ENCODE measurements at places on chromosomes 13 and 19. TPM values are rescaled to one million over a fixed set of nuclear protein-coding genes. Genes with fewer than 3 reads are reported as not detected.
A peak's percentile ranks its signal among the peaks of the same experiment; 100 is the strongest.

DNA sequence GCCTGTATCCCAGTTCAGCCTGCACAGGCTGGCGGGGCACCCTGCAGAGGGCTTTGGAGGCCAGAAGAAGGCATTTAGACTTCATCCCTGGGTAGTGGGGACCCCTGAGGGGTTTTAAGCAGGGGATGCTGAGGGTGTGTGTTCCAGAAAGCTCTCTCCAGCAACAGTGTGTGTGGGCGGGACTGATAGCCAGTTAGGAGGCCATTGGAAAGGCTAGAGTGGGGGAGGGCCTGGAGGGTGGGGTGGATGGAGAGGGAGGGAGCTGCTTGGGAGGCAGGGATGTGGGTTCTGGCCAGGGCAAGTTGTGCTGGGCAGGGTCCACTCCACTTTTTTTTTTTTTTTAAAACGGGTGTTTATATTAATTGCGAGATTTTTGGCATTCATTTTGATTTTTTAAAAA, 28.3 kb downstream of the LYL1 start:
- peak overlapping the region; percentile 22 for H3K27ac ChIP-seq
- no peak overlapping the region for H3K4me3 ChIP-seq
- peaks cover 18% of the 10 kb centered on the region for H3K36me3 ChIP-seq
- DNase-seq: no peak
- no peaks in the 10 kb centered on the region for H3K27me3 ChIP-seq
- H3K4me1 ChIP-seq: peaks cover 90% of the 10 kb centered on the region

- DNase-seq: no peak
- H3K36me3 ChIP-seq: peaks cover 90% of the 10 kb centered on the region
- no peak overlapping the region for H3K4me3 ChIP-seq
- peaks cover 22% of the 10 kb centered on the region for H3K4me1 ChIP-seq
- no peak overlapping the region for H3K27ac ChIP-seq
Measured at GRCh38 chr19:15118789-15119494, 11.7 kb downstream of the SYDE1 start.

DNA sequence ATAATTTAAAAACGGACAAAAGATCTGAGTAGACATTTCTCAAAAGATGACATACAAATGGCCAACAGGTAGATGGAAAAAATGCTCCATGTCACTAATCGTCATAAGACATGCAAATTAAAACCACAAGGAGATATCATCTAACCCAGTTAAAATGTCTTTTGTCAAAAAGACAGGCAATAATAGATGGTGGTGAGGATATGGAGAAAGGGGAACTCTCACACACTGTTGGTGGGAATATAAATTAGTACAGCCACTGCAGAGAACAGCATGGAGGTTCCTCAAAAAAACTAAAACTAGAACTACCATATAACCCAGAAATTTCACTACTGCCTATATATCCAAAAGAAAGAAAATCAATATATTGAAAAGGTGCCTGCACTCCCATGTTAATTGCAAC, 37.9 kb downstream of the OR10H4 start:
- H3K4me1 ChIP-seq: no peaks in the 10 kb centered on the region
- H3K4me3 ChIP-seq: no peak overlapping the region
- H3K27me3 ChIP-seq: no peaks in the 10 kb centered on the region
- peak; percentile 1 for DNase-seq

DNA sequence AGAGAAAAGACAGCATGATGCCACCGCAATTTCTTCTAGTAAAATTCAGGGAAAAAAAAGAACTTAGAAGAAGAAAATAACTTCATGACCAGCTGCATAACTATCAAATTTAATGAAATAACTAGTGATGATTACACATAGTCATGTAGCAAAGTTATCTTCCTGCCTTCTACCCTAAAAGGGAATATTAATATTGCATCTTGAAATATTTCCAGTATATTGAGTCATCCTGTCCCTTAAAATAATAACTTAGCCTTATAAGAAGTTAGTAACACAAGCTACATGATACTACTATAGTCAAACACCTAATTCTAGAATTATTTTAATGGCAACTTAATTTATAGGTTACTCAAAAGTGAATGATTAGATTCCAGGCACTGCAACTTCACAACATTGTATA, 289.2 kb downstream of the KLF12 start:
- no peak overlapping the region for H3K4me3 ChIP-seq
- no peaks in the 10 kb centered on the region for H3K27me3 ChIP-seq
- H3K36me3 ChIP-seq: peaks cover 9% of the 10 kb centered on the region
- H3K27ac ChIP-seq: no peak overlapping the region
- DNase-seq: no peak

DNA sequence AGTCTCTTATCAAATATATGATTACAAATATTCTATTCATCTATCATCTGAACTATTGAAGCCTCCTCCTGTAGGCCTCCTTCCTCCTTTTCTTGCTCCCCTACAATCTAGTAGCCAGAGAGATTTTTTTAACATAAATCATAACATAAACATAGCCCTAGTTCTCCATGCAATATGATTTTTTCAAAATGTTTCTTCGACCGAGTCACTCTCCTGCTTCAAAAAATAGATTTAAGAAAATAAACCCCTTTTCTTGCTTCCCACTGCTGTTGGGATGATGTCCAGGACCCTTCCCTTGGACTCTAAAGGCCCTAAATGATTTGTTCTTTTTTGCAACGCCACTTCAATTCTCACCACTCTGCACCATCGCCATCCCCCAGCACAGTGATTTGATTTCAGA, 319.7 kb upstream of the TSHZ3 start:
- peak; percentile 21 for DNase-seq
- no peaks in the 10 kb centered on the region for H3K36me3 ChIP-seq
- no peaks in the 10 kb centered on the region for H3K4me1 ChIP-seq
- no peaks in the 10 kb centered on the region for H3K27me3 ChIP-seq
- no peak overlapping the region for H3K4me3 ChIP-seq

- no peaks in the 10 kb centered on the region for H3K27me3 ChIP-seq
- DNase-seq: no peak
- no peaks in the 10 kb centered on the region for H3K36me3 ChIP-seq
- H3K27ac ChIP-seq: no peak overlapping the region
- peaks cover 5% of the 10 kb centered on the region for H3K4me1 ChIP-seq
- H3K4me3 ChIP-seq: no peak overlapping the region
Measured at GRCh38 chr13:113591750-113592149, 7.2 kb downstream of the TFDP1 start.

DNA sequence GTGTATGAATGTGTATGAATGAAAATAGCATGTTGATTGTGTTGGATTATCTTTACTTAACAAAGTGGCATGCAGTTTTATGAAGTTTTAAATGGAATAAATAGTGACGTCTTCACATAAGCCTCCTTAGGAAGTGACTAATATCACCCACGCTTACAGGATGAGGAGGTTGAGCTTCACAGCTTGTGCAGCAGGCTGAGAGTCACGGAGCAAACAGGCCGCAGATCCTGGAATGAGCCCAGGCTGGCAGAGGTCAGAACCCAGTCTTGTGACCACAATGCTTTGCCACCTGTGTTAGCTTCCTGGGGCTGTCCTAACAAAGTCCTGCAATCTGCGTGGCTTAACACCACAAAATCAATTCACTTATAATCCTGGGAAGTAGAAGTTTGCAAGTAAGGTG, 20.8 kb downstream of the LAIR2 start:
- no peak overlapping the region for H3K27ac ChIP-seq
- H3K4me3 ChIP-seq: no peak overlapping the region
- H3K27me3 ChIP-seq: no peaks in the 10 kb centered on the region
- H3K4me1 ChIP-seq: no peaks in the 10 kb centered on the region
- H3K36me3 ChIP-seq: no peaks in the 10 kb centered on the region
- DNase-seq: no peak

DNA sequence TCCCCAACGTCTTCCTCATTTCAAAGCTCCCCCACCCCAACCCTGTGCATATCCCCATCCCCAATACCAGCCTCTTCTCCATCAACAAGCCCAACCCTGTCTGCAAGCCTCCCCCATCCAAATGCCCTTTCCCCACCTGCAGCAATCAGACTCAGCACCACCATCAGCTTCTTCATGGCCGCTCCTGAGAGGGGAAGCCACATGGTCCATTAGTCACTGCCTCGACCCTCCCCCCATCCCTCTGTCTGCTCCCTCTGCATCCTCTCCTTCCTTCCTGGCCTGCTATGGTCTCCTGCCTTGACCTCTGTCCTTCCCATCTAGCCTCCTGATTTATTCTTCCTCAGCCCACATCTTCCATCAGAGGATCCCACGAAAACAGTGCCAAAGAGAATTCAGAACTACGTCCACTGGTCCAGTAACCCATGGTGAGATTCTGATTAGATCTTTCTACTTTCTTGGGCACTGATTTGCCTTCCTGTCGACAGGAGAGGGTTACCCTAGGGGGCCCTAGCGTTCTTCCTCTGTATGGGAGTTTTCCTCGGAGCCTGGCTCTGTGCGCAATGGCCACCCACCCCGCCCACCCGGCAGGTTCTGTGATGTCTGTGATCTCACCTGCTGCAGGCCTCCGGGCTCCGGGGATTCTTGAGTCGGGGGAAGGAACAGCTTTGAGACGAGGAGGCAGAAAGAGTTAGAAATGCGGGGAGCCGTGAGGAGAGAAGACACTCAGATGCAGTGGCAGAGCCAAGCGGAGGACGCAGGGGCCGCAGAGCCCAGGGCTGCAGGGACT, 1.3 kb downstream of the KLK6 start:
- DNase-seq: no peak
- H3K4me3 ChIP-seq: no peak overlapping the region
- H3K27me3 ChIP-seq: peaks cover 88% of the 10 kb centered on the region
- no peak overlapping the region for H3K27ac ChIP-seq
- no peaks in the 10 kb centered on the region for H3K4me1 ChIP-seq

DNA sequence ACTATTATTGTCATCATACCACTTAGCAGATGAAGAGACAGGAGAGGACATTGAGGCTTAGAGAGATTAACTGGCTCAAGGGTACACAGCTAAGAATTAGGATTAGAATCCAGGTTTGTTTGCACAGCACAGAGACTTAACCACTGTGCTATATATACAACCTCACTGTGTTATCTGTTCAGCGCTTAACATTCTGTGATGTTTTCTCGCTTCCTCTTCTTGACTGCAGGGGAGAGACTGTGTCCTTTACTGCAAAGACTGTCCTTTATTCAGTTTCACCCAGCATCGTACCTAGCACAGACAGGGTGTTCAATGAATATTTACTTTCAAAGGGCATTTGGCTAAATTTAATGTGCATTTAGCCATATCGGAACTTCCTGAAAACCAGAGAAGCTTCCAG, 54.9 kb upstream of the PCDH8 start:
- no peak overlapping the region for H3K4me3 ChIP-seq
- no peaks in the 10 kb centered on the region for H3K27me3 ChIP-seq
- DNase-seq: no peak

GRCh38 chr19:48836089-48837017, at the start of gene HSD17B14:
Gene HSD17B14 (minus strand): TSS chr19:48836491. CDS start chr19:48836411, 80 bp downstream.
- H3K27ac ChIP-seq: peak within 1 kb of the TSS; percentile 83
- DNase-seq: no peak
- peaks cover 34% of the 10 kb centered on the region for H3K36me3 ChIP-seq
- no peaks in the 10 kb centered on the region for H3K27me3 ChIP-seq

GRCh38 chr13:43240278-43240677, 216.9 kb downstream of the DNAJC15 start:
- peaks cover 10% of the 10 kb centered on the region for H3K36me3 ChIP-seq
- no peak overlapping the region for H3K27ac ChIP-seq
- no peak for DNase-seq
- H3K4me3 ChIP-seq: no peak overlapping the region
- H3K27me3 ChIP-seq: no peaks in the 10 kb centered on the region

Gene MAB21L1
- 2.9 TPM for total RNA-seq

Gene CGB2
- total RNA-seq: not detected

Gene ELOF1
- 32.9 TPM for total RNA-seq

Gene ABHD8
- 20.8 TPM for total RNA-seq

Gene NLRP7
- total RNA-seq: not detected

Gene IRGC
- not detected for total RNA-seq

Gene LDLR
- 14.2 TPM for total RNA-seq
